ENCODE measurements at places on chromosomes 3 and 15.
A peak's percentile ranks its signal among the peaks of the same experiment; 100 is the strongest.

DNA sequence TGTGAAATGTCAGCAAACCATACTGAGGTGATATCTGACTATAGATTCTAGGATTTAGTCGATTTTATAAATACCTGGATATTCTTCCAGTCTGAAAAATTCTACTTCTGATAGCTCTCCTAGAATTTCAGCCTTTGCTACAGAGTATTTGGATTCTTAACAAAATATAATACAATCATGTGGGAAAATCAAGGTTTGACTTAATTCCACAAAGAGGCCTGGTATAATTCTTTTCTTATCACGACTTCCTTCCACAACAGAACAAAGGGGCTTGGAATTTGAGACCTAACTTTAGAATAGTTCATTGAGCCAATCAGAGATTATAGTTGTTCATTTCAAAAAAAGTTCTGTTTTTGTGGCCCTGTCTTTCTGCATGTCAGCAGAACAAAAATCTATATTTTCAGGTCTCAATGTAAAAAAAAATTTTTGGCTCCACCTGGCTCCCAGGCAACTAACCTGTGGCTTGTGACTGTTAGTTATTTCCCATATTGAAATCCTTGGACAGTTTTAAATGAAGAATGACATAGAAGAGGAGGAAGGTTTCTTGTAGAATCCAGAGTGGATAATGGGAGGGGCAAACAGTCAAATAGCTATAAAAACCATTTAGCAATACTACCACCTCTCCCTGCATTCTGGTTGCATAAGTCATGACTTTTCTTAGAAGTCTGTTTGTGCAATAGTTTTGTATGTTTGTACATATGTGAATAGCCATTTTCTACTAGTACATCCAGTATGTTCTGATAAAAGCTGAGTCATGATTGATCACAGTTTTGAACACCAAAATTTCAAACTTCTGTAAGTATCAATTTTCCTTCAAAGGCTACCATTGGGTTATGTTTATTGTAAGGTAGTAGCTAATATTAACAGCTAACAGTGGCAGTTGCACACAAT, 4.0 kb downstream of the TM4SF1 start:
- DNase-seq = no peak

DNA sequence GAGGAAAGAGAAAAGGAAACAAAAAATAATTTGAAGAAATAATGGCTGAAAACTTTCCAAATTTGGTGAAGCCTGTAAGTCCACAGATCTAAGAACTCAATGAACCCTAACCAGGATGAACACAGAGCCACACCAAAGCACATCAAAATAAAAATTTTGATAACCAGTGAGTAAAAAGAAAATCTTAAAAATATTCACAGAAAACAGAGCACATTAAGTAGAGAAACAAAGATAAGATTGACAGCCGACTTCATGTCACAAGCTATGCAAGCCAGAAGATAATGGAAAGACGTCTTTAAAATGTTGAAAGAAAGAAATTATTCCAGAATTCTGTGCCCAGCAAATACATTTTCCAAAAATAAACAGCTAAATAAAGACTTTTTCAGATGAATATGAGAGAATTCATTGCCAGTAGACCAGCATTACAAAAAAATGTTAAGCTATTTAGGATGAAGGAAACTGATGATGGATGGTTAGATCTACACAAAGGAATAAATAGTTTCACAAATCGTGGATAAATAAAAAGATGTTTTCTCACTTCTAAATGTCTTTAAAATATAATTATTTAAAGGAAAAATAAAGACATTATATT, 140.2 kb upstream of the SKOR1 start:
- DNase-seq = peak; percentile 44

DNA sequence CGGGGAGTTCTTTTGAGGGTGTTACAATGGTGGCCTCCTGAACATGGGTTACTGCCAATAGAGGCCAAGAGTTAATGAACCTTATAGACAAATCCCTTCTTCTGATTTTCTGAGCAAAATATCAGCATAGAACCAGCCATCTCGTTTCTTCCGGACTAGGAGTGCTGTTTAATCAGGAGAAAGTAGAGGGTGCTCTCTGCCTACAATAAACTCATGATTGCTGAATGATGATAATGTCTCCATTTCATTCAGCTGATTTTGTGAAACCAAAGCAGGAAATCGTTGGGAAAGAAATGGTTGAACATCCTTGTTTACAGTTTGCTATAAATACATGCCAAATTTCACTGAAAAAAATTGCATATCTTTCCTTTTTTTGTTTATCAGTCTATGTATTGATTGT, 142.8 kb upstream of the PLSCR5 start:
- DNase-seq = peak; percentile 62

- no peak for DNase-seq
These were observed 46.7 kb upstream of the PROK2 start for GRCh38 chr3:71831599-71831998.

DNA sequence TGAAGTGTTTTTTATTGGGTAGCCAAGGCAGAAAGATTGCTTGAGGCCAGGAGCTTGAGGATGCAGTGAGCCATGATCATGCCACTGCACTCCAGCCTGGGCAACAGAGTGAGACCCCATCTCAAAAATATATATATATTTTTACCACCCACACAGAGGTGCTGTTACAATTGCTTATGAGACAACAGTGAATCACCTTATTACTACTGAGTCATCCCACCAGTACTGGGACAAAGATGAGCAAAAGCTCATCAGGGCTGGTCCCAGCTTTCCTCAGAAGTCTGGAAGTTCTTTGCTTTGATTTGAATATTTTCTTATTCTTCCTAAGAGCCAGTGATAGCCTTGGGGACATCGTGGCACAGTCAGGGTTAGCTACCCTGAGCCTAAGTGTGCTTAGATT, 207.7 kb downstream of the SOX2 start:
- no peak for DNase-seq

- DNase-seq = no peak
These were observed 40.9 kb downstream of the GNB4 start for GRCh38 chr3:179410331-179410730.

DNA sequence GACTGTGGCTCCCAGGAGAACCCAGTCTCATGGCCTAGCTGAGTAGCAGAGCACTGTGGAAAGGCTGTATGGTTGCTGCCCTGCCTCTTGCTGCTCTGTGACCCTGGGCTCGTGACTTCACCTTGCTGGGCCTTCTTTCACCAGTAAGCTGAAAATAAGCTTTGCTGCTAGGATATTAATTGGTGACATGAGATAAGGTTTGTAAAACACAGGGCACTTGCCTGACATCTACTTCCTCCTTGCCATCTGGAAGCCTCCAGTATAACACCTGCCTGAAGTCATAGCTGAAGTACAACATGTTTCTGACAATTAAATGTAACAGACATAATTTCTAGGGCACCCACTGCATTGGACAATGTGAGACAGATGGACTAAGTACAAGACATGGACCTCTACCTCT, 53.6 kb downstream of the CLEC3B start:
- DNase-seq = no peak

DNA sequence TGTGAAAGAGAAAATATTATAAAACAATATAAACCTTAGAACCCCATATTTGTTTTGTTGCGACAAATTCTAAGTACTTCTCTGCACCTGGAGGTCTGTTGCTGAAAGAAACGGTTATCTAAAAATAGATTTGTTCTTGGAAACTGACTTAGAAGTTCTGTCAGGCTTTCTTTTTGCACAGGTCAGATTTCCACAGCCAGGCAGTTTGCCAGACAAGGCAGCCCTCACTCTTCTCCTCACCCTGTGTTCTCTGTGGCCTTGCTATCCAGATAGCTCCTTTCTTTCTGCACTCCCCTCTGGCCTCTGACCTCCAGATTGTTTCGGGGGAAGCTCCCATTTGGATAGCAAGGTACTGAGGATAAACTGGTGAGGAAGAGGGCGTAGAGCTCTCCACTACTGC, 413.3 kb upstream of the ONECUT1 start:
- no peak for DNase-seq

DNA sequence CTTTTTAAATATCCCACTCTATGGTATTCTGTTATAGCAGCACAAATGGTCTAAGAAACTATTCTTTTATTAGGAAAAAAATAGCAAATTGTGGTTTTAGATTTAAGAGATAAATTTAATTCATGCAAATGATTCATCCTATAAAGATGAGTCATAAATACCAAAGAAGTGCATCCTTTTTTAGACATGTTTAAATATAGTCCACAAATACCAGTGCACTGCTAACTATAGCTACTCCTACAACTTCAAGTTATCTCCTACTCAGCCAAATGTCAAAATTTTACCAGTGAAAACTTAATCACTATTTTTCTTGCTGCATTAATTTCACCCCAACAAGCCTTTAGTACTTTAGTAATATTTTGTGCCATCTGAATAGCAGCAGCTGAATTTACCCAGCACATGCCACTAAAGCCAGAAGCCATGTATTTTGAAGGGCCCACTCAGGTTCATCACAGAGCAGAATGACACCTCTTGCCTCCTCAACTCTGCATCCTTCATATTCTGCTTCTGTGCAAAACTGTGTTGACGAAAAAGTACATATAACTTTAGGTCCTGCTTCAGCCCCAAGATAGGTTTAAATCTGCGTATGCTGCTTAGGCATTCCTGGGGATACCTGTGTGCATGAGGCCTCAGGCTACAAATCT, 24.9 kb downstream of the CX3CR1 start:
- DNase-seq = no peak

DNA sequence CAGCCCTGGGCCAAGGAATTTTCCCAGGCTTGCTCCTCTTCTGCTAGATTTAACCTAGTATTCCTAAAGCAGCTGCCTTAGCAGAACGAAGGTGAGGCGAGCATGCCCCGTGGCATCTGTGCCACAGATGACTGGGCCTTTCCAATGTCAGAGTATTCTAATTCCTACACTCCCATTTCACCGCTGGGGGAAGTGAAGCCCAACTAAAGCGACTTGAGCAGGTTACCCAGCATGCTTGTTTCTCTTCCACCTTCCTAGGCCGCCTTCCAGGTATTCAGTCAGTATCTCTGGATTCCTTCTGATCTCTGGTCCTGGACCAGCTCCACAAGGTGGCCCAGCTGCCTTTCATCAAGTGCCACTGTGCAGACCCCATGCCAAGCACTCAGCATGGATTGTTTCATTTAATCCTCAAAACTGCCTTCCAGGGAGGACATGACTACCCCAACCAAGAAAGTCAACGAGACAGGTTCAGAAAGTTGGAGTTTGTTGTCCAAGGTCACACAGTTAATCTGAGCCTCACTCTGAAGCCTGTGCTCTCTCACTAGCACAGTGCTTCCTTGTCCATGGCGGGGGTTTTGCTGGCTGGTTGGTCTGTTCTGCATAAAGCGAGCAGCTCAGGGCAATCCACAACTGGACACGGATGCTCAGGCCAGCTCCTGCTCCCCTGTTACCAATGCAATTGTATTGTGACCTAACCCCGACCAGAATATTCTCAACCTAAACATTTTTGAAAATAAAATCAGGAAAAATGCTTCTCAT, 15.1 kb downstream of the MYO5C start:
- no peak for DNase-seq

DNA sequence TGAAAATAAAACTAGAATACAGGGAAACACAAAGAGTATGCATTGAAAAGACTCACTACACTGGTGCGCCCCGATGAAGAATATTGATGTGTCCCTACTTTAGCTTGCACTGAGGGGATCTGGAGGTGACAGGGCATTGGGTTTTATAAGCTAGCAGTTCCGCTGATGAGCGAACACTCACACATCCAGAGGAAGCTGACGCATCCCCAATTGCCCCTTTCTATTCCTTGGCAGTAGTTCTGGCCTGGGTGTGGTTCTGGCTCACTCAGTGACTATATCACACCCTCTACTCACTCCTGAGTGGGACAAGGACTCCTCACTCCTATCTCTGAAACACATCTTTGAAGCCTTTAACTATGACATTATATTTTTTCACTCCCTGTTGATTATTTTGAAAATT, 71.0 kb downstream of the B3GNT5 start:
- no peak for DNase-seq

Data from brain (organoid and tissue), 16 donors.